ENCODE measurements at places on chromosomes 1 and 21.
A peak's percentile ranks its signal among the peaks of the same experiment; 100 is the strongest.

DNA sequence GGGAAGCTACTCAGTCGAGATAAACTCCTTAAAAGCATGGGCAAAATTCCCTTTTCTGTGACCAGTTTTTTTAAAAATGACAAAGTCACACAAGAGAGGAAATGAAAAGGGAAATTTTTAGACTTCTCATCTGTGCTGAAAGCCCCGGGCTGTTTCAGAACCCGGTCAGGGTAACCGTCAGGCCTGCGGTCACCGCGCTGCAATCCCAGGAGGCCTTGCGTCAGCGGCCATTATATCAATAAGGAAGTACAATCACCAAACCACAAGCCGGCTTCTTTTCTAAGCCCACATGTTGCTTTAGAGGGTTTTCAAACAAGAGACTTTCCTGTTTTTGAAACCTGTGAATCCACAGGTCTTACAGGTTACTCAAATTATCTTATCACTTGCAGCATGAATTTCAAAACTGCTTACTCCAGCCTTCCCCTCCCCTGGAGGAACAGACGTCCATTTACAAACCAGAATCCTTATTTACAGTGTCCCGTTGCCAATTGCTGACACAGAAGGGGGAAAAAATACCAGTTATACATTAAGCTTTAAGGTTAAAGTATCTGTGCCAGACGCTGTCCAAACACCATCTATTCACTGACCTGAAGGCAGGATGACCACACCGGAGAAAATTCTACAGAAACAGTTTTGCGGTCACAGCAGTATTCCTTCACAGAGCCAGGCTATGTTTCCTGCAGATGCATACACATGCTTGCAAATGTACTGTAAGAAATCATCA lies 165.3 kb downstream of the TOMM20 start:
- peak; percentile 75 for DNase-seq

DNA sequence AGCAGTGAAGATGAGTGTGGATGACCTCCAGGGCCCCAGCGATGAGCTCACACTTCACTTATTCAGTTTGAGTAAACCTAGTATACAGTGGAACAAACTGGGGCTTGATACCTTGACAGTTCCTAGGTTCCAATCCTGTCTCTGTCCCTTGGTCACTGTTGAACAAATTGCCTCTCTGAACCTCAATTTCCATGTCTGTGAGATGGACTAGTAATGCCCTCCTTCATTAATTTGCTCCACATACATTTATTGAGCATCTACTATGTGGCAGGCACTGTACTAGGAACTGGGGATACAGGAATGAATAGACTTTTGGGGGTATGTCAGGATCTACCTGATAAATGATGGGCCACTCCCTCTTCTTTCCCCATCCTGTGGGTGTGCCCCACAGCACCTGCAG lies 57.3 kb downstream of the SDC3 start:
- DNase-seq, result no peak

DNA sequence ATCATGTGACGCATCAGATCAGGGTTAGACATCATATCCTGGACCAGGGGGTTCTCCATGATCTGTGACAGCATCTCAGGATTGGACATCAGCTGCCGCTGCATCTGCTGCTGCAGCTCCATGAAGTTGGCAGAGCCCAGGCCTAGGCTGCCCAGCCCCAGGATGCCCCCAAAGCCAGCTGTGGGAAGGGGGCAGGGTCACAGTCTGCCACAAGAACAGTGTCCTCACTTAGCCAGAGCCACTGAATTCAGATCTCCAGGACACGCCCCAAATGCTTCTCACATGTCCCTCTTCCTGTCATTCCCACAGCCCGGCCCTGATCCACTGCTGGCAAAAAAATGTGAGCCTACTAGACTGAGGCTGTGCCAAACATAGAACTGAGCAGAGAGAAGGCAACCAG lies 3.2 kb downstream of the UBQLN4 start:
- no peak for DNase-seq

DNA sequence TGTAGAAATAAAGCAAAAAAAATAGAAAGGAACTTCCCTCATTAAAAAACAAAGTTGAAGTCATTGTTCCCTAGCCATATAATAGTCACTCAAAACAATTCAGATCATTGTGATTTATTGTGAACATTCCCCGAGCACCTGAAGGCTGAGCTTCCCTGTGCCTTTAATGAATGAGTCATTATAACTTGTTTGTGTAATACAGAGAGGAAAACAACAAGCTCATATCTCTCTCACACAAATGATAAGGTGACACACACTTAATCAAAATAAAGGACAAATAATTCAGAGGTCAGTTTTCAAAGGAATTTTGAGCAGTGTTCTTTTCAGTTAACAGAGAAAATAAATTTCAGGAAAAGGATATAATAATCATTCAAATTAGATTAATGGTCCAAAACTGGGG lies 326.2 kb downstream of the DUSP10 start:
- DNase-seq, result no peak

DNA sequence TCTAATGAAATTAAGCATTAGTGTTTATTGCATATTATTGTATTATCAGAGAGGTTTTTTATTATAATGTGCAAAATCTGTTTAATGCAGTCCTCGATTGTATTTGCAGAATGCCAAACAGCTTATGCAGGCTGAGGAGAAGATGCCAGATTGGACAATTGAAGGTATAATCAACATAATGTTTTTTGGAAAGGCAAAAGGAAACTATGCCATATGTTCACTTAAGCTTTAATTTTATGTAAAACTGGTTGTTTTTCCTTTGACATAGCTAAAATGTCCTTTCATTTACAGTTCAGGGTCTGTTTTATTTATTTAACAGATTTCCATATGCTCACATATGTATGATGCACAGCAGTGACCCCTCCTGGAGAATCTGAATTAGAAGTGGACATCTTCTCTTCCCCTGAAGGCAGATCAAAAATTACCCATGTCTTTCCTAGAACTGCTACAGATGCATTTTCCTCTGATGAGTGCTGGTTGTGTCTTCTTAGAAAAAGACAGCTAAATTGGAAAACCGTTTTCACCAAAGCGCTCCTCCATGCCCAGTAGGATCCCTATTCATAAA lies 143.5 kb upstream of the USH2A start:
- DNase-seq, result no peak

- DNase-seq, result no peak
Observed at GRCh38 chr1:33424610-33425009, 6.3 kb downstream of the PHC2 start.
